ENCODE measurements at places on chromosomes 7 and 10.

DNA sequence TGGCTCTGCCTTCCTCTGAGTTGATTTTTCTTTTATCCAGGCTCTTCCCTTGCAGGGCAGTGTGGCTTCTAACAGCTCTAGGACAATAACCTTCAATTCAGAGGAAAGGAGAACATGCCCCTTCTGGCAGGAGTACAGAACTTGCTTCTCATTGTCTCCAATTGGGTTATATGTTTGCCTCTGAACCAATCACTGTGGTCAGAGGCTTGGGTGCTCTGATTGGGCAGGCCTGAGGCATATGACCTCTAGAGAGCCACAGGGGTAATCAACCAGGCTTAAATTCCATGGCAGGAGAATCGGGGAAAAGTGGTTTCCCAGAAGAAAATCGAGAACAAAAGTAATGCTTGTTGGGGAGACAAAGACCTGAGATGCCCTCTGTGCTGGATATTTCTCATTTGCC, 240.0 kb downstream of the REEP3 start:
- DNase-seq, result no peak

GRCh38 chr10:50613150-50613549, 10.6 kb downstream of the SGMS1 start:
- no peak for DNase-seq

GRCh38 chr10:86951184-86951761, 6.1 kb downstream of the MMRN2 start:
- no peak for DNase-seq

DNA sequence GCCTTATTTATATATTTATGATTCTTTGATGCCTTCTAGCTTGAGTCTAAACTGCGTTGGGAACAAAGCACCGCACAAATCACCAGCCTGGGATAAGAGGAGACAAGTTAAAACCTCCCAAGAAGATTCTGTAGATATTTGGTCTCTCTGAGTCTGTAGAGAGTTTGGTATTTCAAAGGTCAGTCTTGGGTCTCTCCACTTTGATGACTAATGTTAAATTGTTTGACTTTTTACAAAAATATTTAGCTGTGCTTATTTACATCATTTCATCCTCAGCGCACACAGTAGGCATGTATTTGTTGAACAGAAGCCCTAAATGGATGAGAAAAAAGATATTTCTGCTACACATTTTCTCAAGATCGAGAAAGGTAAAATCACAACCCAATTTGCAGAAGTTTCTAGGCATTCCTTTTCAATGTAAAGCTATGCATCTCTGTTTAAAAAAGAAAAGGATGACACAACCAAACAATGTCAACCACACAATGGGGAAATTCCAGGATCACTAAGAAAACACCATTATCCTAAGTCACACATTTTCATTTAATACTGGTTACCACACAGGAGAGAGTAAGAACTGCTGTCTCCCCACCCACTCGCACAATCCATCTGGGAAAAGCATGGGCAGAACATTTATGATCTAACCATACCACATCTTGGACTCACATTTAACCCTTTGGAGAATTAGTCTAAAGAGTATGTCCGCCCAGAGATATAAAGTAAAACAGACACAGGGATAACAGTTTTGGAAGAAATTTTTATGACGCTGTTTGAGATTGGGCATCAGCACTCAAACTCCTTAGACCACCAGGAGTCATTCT, 4.4 kb downstream of the CDK6 start:
- no peak for DNase-seq

GRCh38 chr7:43753271-43753810, 5.1 kb upstream of the BLVRA start:
- no peak for DNase-seq

GRCh38 chr7:45923818-45924217, 2.7 kb upstream of the IGFBP3 start:
- no peak for DNase-seq

DNA sequence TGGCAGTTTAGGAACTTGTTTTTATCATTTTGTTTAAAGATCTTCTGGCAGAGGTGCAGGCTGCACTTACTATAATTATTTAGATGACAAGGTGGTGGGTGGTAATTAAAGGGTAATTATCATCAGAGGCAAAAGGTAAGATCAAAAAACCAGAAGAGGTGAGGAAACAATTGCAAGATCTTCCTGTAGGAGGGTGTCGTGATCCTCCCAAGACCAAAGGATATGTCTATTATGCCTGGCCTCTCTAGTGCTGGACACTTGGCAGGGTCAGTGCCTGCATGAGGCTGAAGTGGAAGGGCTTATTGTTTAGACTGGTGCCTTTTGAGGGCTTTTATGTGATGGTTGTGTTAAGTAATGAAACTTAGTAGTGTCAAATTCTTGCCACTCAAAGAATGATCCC, 1.8 kb upstream of the WAPL start:
- no peak for DNase-seq

- no peak for DNase-seq
These were observed 54.8 kb downstream of the TFEC start for GRCh38 chr7:115975766-115976165.

GRCh38 chr7:8357536-8357935, 75.9 kb upstream of the NXPH1 start:
- no peak for DNase-seq

DNA sequence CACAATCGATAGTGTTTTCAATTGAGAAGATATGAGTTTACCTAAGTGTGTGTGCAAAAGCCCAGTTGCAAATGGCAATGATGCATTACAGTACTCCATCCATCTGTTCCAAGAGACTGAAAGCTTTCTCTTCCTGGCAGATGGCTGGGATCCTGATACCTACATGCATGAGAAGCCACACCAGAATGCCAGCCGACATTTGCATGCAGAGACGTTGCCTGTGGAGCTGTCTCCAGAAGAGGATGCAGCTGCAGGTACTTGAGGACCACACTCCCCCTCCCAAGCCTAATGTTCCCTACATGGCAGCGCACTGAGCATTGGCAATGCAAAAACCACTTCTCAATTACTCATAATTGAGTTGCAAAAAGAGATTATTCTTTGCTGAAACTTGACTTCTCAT, 332.1 kb downstream of the WDR11 start:
- DNase-seq, result no peak

DNA sequence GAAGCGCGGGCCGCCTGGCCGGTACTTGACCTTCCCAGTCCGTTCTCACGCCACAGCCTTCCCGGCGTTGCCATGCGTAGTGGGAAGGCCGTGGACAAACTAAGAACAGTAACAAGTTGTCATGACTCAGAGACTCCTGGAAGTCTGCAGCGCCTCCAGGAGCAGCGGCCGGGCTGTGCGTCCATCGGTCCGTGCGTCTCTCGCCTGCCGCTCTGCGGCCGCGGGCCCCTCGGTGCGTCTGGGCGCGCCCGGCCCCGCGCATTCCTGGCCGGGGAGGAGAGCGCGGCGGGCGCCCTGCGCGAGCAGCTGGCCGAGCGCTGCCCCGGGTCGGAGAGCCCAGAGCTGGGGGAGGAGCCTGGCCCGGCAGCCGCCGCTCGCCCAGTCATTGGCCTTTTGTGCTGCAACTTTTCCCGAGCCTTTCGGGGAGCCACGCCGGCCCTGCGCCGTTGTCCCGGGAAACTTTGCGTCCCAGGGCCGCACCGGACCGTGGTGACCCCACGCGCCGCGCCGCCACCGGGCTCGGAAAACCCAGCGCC, 123.7 kb downstream of the TACC2 start:
- no peak for DNase-seq

GRCh38 chr7:105996860-105997737, 34.0 kb downstream of the CDHR3 start:
- no peak for DNase-seq

DNA sequence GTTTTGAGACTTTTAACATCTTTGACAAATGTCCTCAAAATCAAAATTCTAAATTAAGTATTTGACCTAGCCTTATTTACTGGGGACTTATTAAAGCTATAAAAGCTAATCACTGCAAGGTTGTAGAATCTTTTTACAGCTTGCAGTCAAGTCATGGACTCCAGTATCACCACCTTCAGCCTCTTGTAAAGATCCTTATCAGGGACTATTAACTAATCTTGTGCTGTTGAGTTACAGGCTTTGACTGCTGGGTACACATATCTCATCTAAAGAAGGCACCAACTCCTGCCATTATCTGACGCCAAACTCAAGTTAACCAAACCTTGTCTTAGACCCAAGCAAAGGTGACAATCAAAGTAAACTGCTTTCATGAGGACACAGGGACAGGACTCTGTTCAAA, 621.0 kb upstream of the IGFBP3 start:
- DNase-seq, result no peak

DNA sequence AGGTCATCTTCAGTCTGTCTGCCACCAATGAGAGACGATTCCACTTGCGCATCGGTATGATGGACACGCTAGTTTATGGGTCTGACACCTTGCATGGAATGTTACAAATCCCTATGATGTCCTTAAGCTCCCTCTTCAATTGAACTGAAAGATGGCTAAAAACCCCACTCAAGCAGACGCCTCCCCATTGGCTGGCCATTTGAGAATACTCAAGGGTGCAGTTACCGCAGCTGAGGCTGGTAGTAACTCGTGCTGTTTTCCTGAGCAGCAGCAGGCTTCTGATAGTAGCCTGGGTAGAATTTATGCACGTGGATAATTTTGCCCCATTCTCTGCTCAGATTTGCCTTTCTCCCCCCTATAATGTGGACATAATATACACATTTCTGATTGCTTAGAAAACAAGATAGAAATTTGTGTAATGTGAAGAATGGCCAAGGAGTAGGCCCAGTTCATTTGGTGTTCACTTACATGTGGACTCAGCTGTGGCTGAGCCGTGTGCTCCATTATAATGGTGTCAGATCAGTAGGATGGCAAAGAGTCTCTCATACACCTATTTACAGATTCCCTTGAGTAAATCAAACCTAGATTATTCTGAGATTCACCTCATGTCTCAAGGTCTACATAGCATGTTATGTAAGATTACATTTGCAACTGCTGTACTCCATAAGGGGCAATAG, 142.8 kb downstream of the HIBADH start:
- no peak for DNase-seq

GRCh38 chr10:100291356-100291755, 4.9 kb upstream of the BLOC1S2 start:
- DNase-seq, result no peak

DNA sequence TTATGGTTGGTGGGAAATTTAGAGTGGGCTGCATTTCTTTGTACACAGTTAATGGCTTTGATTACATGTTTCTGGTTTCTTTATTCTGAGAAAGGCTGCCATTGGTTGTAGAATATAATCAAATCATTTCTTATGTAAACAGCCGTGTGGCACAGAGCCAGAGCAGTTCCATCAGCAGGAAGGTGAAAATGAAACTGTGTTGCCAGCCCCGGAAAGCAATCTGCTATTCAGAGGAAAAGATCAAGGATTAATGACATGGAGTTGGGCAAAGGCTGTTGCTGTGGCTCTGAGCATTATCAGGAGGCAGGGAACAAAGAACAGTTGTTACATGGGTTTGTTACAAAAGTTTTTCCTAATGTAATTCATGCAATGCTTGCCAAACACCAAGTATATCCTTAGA, 74.2 kb upstream of the ZNF716 start:
- no peak for DNase-seq

DNA sequence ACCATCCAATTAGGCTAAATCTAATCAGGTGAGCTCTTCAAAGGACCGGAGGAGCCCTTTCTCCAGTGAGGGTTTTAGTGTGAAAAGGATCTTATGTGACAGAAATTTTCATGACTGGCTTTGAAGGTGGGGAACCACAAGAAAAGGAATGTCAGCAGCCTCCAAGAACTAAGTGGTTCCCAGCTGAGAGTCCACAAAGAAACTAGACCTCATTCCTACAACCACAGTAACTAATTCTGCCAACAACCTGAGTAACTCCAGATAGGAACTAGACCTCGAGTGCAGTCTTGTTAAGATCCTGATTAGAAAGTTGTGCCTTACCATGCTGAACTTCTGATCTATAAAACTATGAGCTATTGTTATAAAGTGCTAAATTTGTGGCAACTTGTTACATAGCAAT, 51.3 kb downstream of the PCLO start:
- no peak for DNase-seq

GRCh38 chr7:156533420-156533819, 107.2 kb upstream of the RNF32 start:
- DNase-seq, result no peak

DNA sequence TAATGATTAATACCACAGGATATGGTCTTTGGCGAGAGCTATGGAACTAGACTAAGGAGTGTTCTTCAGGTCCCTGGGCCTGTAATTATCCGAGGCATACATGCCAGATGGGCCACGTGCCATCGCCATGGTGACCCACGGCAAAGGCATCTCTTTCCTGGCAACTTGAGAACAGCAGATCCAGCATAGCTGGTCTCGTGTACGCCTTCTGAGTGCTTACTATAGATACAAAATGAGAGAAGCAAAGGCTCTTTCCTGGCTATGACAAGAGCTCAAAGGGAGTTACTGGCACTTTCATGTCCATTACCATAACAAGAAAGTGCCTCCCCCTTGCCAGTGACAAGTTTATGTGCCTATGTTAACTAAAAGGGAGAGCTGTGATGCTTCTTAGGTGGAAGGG, 26.0 kb upstream of the GLI3 start:
- DNase-seq, result no peak

- DNase-seq, result no peak
These were observed 20.9 kb upstream of the GRIFIN start for GRCh38 chr7:2497065-2497464.

GRCh38 chr7:40880581-40880980, 745.8 kb downstream of the SUGCT start:
- DNase-seq, result no peak

DNA sequence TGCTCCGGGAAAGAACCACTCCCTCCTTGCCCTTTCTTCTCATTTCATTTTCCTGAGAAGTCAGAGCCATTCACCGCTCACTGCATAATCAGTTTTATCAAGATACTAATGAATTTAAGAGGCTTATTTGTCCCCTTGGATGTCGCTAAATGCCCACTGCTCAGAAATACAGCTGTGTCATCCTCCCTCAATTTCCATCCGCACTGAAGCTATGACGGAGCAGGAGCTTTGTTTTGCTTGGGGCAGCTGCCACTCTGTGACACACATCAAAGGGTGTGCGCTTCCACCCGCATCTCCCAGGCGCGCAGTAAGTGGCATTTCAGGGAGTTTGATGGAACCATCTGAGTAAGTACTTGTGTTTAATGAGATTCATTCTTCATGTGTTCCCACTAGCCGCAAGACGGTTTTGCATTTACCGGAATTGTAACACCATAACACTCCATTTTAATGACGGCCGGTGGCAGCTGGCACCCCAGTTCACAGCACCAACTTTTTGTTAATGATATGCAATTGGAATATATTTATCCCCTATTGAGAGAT, 103.8 kb upstream of the PARD3 start:
- no peak for DNase-seq

All from GM19239 (cell line).